Mammary microvascular endothelial cell (primary cell): ENCODE measurements at places on chromosomes 4 and X. TPM values are rescaled to one million over a fixed set of nuclear protein-coding genes. Genes with fewer than 3 reads are reported as not detected.

DOK7 gene
- total RNA-seq = not detected in 2 replicates

HAND2 gene
- not detected in 2 replicates for total RNA-seq

MORF4L2 gene
- total RNA-seq = 308 and 311 TPM in 2 replicates

C4orf51 gene
- total RNA-seq = not detected in 2 replicates

UBL4A gene
- 45.2 and 53.7 TPM in 2 replicates for total RNA-seq

KCTD8 gene
- total RNA-seq = 2.0 and 3.3 TPM in 2 replicates

GPRASP3 gene
- total RNA-seq = 3.0 and 4.0 TPM in 2 replicates

PHOX2B gene
- not detected in 2 replicates for total RNA-seq

VCX2 gene
- total RNA-seq = not detected in 2 replicates

PHEX gene
- 0.34 and 0.40 TPM in 2 replicates for total RNA-seq

SGCB gene
- total RNA-seq = 18.1 and 18.7 TPM in 2 replicates

EGFL6 gene
- not detected in 2 replicates for total RNA-seq

FAT4 gene
- total RNA-seq = 14.6 and 19.2 TPM in 2 replicates

ZFP42 gene
- 1.7 and 1.8 TPM in 2 replicates for total RNA-seq

CT45A3 gene
- not detected in 2 replicates for total RNA-seq

HTR2C gene
- total RNA-seq = not detected in 2 replicates

C4orf50 gene
- total RNA-seq = under 0.01 TPM in 1 of 2 replicates, not detected in the other

STBD1 gene
- 1.7 and 3.5 TPM in 2 replicates for total RNA-seq

SLC2A9 gene
- 2.5 and 2.9 TPM in 2 replicates for total RNA-seq

DGKK gene
- not detected in 2 replicates for total RNA-seq

MAB21L2 gene
- total RNA-seq = under 0.01 and 0.20 TPM in 2 replicates

DUSP21 gene
- not detected in 2 replicates for total RNA-seq

ABLIM2 gene
- 2.8 and 3.4 TPM in 2 replicates for total RNA-seq

MAGEB17 gene
- total RNA-seq = not detected in 2 replicates

MAGEA8 gene
- not detected in 2 replicates for total RNA-seq

PAGE2B gene
- total RNA-seq = not detected in 2 replicates

MTMR8 gene
- total RNA-seq = 0.05 and 1.3 TPM in 2 replicates

GPR78 gene
- total RNA-seq = not detected in 2 replicates

SULT1B1 gene
- total RNA-seq = 3.7 and 4.6 TPM in 2 replicates

NDST4 gene
- total RNA-seq = not detected in 2 replicates

TMEM31 gene
- not detected in 2 replicates for total RNA-seq

RTL3 gene
- total RNA-seq = 0.20 TPM in 2 replicates

TRIM61 gene
- not detected in 2 replicates for total RNA-seq

RUFY3 gene
- total RNA-seq = 18.5 and 19.1 TPM in 2 replicates
